ENCODE measurements at places on chromosomes 12 and 14.

GRCh38 chr14:89226801-89227495, 190.1 kb downstream of the FOXN3 start:
- DNase-seq = no peak

- DNase-seq = no peak
Measured at GRCh38 chr12:112270673-112271072, 111.6 kb downstream of the HECTD4 start.

- DNase-seq = no peak
Measured at GRCh38 chr14:58501214-58501816, 73.8 kb downstream of the KIAA0586 start.

DNA sequence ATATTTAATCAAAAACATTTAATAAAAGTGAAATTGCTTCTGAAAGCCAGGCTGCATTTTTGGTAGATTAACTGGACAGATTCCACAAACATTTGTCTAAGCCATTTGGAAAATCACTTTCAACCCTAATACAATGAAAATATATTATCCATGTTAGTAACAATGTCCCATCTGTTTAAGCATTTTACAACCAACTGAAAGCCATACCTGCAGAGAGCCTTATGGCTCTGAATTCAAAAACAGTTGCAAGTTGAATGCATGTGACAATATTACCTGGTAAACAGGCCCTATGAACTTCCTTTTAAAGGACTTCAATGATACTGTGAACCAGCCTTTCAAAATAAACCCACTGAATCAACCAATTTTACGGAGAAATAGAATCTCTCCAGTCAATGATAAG, 468.1 kb downstream of the BTG1 start:
- DNase-seq = no peak

DNA sequence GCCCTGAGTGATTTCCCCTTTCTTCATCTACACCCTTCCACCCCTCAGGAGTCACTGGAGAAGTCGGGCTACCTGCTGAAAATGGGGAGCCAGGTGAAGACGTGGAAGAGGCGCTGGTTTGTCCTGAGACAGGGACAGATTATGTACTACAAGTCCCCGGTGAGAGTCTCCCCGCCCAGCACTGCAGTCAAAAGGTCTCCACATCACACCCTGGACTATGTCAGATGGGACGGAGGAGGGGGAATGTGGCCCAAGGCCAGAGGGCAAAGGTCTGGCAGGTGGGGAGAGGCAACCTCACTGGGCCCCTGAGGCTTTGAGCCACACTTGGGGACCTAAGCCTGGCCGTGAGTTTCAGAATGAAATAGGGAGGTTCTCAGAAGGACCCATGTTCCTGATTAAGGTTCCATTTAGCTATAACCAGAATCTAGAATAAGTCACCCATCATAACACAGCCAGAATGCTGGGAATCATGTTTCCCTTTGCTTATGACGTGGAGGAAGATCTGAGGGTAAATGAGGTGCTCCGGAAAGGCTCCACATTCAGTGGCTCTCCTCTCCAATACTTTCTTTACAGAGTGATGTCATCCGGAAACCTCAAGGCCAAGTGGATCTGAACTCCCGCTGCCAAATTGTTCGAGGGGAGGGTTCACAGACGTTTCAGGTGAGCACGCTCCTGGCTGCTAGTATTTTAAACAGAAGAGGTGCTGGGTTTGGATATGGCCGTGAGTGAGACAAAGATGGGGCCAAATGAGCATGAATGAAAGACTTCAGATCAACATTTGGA, 26.6 kb downstream of the PIGH start:
- no peak for DNase-seq

DNA sequence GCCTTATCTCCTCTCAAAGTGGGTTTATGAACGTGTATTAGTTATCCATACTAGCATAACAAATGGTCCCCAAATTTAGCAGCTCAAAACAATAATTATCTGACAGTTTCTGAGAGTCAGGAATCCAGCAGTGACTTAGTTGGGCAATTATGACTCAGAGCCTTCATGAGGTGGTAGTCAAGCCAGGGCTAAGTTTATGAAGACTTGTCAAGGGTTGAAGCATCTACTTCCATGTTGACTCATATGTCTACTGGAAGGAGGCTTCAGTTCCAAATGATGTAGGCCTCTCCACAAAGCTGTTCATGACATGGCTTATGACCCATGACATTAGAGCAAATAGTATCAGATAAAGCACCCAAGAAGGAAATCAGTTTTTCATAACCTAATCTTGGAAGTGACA, 73.2 kb downstream of the IPO8 start:
- no peak for DNase-seq

- no peak for DNase-seq
Measured at GRCh38 chr14:73025544-73025943, 1.4 kb downstream of the ZFYVE1 start.

DNA sequence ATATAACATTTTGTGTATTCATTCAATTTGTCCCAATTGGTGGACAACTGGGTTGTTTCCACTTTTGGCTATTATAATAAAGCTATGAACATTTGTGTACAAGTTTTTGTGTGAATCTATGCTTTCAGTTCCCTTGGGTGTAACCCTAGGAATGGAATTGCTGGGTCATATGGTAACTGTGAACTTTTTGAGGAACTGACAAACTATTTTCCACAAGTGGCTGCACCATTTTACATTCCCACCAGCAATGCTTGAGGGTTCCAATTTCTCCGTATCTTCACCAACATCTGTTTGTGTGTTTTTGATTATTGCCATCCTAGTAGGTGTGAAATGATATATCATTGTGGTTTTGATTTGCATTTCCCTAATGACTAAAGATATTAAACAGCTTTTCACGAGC, 13.0 kb downstream of the LPCAT3 start:
- no peak for DNase-seq

GRCh38 chr12:77796775-77797174, 33.9 kb upstream of the NAV3 start:
- DNase-seq = no peak

GRCh38 chr12:131947482-131948027, 2.2 kb upstream of the EP400 start:
- DNase-seq = no peak

DNA sequence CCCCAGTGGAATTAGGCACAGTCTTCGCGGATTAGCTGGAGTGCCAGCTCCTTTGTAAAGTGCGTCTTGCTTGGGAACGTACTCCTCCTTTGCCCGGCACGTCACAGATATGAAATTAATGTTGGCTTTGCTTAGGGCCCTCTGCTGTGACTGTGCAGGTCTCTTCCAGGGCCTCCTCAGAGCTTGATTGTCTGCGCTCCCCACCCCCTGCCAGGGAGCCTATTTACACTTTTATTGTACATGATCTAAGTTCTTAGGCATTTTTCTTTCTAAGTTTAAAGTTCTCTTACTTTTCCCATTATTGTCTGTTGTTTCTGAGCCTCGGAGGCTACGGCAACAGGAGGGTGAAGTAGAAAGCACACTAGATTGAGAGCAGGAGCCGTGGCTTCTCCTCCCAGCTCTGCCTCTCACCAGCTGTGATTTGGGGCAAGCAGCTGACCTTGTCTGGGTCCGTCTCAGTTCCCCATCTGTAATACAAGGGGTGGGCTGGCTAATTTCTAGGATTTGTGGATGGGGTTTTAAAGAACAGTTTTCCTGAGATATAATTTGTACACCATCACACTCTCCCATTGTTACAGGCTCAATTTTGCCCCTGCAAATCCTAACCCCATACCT, 81.8 kb downstream of the TSPAN9 start:
- DNase-seq = no peak

DNA sequence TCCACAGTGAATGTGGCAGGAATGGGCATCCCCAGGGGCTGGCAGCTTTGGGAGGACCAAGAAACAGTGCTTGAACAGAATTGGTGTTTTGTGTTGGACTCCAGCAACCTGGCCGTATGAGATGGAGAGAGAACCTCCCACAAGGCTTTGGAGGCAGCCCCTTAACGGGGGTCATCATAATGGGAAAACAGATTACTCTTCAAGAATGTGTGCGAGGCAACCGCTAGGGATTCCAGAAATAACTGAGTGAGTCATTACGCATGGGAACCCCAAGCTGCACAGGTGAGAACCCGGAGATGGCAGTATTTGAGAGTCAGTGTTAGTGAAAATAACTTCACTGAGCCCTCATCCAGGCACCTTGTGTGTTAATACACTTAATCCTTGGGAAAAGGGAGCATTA, 567.8 kb upstream of the TBX3 start:
- DNase-seq = no peak

DNA sequence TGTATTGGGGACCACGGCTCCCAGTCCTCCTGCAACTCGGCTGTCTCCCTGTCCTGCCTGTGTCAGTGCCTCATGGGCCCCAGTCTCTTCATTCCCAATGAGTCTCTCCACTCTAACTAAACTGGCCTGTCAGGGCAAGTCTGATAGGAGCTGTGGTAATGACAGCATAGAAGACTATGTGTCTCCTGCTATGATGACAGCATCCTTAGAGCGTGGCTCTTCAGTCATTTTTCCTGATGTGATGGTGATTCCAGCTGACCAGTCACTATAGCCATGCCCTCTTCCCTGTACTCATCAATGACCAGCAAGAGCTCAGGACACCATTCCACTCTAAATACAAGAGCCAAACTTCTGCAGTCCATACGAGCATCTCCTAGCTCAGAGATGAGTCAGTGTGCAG, 339.8 kb downstream of the PCNX1 start:
- DNase-seq = no peak

GRCh38 chr12:96238336-96239047, 44.3 kb downstream of the ELK3 start:
- no peak for DNase-seq

GRCh38 chr12:69105101-69105962, 134.0 kb upstream of the CPSF6 start:
- DNase-seq = no peak

DNA sequence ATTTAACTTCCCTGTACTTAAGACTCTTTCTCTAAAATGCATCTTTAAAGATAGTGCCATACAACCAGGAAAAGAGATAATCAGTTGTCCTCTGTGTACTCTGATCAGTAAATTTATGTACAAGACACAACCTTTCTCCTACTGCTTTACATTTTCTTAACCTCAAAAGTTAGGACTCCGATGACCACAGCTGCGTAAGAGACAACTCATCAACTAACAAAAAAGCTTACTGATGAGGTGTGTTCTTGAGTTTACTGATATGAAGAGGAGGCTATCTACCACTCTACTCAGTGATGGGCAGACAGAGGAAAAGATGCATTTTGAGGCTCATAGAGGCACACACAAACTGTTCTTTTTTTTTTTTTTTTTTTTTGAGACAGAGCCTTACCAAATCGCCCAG, 71.4 kb upstream of the HIF1A start:
- no peak for DNase-seq

DNA sequence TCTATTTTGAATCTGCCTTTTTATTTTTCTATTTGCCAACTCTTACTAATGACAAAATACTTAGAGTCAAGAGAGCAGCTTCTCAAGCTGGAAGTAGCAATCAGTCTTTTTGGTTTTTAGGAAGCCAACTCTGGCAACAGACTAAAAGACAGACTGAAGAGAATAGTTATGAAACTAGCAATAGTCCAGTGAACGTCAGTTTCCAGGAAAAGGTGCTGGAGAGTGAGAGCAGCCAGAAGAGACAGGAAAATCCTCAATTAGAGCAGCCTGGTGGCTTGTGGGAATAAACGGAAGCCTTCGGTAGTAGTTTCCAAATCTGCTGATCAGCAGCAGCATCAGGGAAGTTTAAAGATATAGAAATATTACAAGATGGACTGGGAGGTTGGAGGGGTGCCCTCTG, 27.1 kb downstream of the ATG14 start:
- DNase-seq = no peak

GRCh38 chr12:79151956-79152355, 287.4 kb downstream of the SYT1 start:
- DNase-seq = no peak

- DNase-seq = no peak
Measured at GRCh38 chr14:101972126-101972866, 7.9 kb downstream of the DYNC1H1 start.

DNA sequence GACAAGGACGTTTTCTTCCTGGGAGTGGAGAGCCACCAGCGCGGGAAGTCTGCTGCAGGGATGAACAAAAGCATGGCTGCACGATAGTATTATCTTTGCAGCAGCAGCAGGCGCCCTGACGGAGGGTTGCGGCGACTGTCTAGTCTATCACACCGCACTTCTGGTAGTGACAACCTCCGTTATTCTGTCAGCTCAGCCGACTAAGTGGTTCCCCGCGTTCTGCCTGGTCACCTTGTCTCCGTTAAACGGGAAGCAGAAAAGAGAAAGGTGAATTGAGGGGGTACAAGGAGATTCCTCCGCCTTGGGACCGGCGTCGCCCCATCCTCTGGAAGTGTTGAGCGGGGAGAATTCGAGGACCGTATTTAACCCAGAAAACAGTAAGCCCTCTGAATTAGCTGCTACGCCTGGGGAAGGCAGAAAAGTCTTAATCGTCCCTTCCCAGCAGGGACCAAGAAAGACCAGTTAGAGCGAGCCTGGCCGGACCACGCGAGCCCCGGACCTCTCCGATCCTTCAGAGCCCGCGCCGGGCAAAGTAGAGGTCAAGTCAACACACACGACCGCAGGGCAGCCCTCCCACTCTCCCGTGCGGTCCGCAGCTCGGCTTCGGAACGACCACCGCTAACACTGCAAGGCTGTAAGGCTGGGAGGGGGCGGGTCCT, 536 bp upstream of the DAAM1 start:
- peak; percentile 9 for DNase-seq

DNA sequence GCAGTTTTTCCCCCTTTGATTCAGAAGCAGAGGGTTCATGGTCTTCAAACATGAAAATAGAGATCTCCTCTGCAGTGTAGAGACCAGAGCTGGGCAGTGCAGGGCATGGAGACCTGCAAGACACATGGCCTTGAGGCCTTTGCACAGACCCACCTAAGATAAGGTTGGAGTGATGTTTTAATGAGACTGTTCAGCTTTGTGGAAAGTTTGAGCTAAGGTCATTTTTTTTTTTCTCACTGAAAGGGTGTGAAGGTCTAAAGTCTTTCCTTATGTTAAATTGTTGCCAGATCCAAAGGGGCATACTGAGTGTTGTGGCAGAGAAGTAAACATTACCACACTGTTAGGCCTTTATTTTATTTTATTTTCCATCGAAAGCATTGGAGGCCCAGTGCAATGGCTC, 185.1 kb downstream of the MSRB3 start:
- no peak for DNase-seq

GRCh38 chr14:22188318-22188717, 400.7 kb downstream of the DAD1 start:
- DNase-seq = no peak

- DNase-seq = no peak
Measured at GRCh38 chr12:124083708-124084107, 110.7 kb downstream of the ZNF664 start.

DNA sequence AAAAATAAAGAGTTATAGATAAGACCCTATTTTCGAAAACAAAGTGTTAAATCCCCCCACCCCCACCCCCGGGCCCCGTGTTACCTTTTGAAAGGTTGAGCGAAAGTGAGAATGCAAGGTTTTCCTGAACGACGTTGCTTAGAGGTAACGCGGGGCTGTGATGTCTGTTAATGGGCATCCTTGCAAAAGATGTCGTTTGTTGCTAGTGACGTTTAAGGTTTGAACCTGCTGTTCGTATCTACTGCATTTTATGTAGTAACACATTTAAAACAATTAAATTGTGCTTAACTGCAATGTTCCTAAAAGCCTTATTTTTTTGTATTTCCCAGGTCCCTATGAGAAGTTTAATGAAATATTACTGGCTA, 1.2 kb downstream of the CPSF6 start:
- DNase-seq = peak; percentile 5

- no peak for DNase-seq
Measured at GRCh38 chr14:23113431-23114119, 5.5 kb downstream of the CEBPE start.
